Naive thymus-derived CD8-positive, alpha-beta T cell (primary cell): ENCODE measurements at places on chromosomes 3 and 15.

GRCh38 chr15:41901431-41901830 lies 7.6 kb upstream of the SPTBN5 start:
- peaks cover 7% of the 10 kb centered on the region for H3K36me3 ChIP-seq
- H3K4me1 ChIP-seq: peaks cover 8% of the 10 kb centered on the region
- H3K4me3 ChIP-seq: no peak overlapping the region
- no peaks in the 10 kb centered on the region for H3K27me3 ChIP-seq

DNA sequence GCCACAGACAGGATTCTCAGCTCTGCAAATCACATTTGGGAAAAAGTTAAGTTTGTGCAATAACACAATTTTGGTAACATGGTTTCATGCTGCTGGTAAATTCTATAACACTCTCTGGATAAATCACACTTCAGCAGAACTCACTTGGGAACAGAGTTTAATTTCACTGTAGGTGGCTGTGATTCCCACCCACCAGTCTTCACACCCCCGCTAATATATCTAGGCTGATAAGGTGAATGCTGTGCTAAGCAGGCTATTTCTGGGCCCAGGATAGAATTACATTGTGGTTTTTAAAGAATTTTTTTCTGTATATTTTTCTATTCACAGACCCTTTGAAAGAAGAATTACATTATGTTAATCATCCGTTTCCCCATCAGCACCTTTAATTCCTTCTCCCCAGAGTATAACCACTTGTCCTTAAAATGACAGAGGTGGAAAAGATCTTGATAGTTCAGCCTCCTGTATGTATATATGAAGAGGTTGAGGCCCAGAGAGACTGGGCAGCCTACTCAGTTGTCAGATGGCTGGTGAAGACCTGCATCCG lies 22.9 kb downstream of the MAP2K1 start:
- DNase-seq: no peak
- H3K4me1 ChIP-seq: peaks cover 83% of the 10 kb centered on the region
- H3K27me3 ChIP-seq: no peaks in the 10 kb centered on the region
- H3K36me3 ChIP-seq: peaks cover 5% of the 10 kb centered on the region

- H3K4me3 ChIP-seq: no peak overlapping the region
- H3K27me3 ChIP-seq: peaks cover 19% of the 10 kb centered on the region
- DNase-seq: no peak
- no peaks in the 10 kb centered on the region for H3K4me1 ChIP-seq
Measured at GRCh38 chr15:79035814-79036213, 54.8 kb downstream of the RASGRF1 start.

- no peak for DNase-seq
- no peaks in the 10 kb centered on the region for H3K36me3 ChIP-seq
- H3K27me3 ChIP-seq: no peaks in the 10 kb centered on the region
Measured at GRCh38 chr15:74318376-74319137, 48.9 kb downstream of the CYP11A1 start.

DNA sequence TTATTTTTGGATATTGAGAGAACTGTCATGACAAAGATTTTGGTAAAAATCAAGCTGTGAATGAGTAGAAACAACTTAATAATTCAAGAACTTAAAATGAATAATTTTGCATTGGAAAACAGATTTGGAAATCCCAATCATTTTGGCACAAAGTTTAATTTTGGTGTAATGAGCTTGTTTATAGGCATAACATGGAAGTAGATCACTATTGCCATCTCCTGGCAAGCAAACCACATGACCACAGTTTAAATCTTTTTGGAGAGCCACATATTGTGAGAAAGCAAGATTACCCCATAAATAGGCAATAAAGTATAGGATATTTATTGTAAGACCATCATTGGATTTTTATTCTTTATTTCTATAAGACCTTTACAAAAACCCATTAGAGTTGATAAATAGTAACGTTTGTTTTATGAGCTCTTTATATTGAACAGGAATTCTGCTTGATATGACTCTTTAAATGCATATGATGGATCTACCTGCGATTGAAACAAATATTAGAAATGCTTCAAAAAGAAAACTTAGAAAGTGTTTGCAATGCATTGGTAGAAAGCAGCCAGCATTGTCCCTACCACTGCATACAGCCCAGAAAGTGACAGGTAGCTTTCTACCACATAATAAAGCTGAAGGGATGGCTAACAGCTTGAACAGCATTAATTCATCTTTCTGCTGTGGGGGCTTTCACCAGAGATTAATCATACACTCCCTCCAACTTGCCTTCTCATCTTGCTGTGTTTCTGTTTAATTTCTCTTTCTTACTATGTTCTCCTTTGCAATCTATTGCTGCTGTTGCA lies 766.8 kb downstream of the TBL1XR1 start:
- no peaks in the 10 kb centered on the region for H3K36me3 ChIP-seq
- no peak for DNase-seq
- no peak overlapping the region for H3K27ac ChIP-seq
- H3K4me1 ChIP-seq: no peaks in the 10 kb centered on the region
- no peak overlapping the region for H3K4me3 ChIP-seq

- peaks cover 83% of the 10 kb centered on the region for H3K36me3 ChIP-seq
- no peak for DNase-seq
- H3K4me3 ChIP-seq: no peak overlapping the region
Measured at GRCh38 chr3:136326316-136326715, 76.2 kb downstream of the PCCB start.

GRCh38 chr3:114953800-114954199 lies 193.3 kb downstream of the ZBTB20 start:
- peaks cover 54% of the 10 kb centered on the region for H3K36me3 ChIP-seq
- no peaks in the 10 kb centered on the region for H3K27me3 ChIP-seq
- no peak for DNase-seq
- H3K27ac ChIP-seq: no peak overlapping the region

- H3K4me1 ChIP-seq: no peaks in the 10 kb centered on the region
- no peaks in the 10 kb centered on the region for H3K36me3 ChIP-seq
- no peak for DNase-seq
- H3K27me3 ChIP-seq: peaks cover 3% of the 10 kb centered on the region
Measured at GRCh38 chr3:22542311-22542710, 660.8 kb upstream of the UBE2E2 start.

DNA sequence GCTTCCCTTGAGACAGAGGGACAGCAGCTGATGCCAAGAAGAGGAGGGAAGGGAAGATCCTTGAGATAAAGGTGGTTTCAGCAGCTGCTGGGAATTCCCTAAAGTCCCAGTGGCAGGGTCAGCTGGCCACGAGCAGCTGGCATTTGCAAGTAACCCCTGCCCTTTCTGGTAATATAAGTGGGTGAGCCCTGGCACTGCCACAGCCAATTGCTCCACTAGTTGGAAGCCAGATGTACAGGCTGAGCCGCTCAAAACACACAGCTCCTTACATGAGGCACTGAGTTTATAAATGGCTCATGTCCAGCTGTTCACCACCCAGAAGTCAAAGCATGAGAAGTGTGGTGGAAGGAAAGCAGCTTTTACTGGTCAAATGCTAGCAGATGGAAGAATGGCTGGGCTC lies 35.4 kb downstream of the PRR20G start:
- peaks cover 26% of the 10 kb centered on the region for H3K36me3 ChIP-seq
- no peak overlapping the region for H3K27ac ChIP-seq
- no peaks in the 10 kb centered on the region for H3K4me1 ChIP-seq
- DNase-seq: no peak

DNA sequence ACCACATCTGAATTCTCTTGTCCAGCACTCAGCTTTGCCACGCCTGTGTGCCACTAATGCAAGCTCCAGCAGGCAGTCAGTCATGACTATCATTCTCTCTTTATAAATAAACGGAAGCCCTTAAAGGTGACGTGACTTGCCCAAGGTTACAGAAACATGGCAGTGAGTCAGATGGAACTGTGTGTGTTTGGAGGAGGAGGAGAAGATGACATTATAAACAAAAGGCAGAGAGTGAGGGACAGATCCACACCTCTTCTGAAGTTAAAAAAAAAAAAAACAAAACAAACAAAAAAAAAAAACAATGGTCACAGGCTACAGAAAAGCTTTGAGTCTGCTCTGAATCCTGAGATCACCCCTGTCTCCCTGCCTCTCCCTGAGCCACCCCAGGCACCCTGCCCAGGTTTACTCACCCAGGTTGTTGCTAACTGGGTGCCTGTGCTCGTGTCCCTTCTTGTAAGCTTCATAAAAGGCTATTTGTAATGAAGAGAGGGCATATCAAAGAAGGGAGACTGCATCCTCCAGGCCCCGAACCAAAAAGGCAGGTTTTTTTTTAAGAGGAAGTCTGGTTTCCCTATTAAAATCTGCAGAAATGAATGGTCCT lies 119.7 kb upstream of the PHLDB2 start:
- no peak overlapping the region for H3K27ac ChIP-seq
- peaks cover 15% of the 10 kb centered on the region for H3K36me3 ChIP-seq
- H3K27me3 ChIP-seq: no peaks in the 10 kb centered on the region
- peaks cover 2% of the 10 kb centered on the region for H3K4me1 ChIP-seq

- H3K4me3 ChIP-seq: no peak overlapping the region
- peaks cover 5% of the 10 kb centered on the region for H3K4me1 ChIP-seq
- H3K27me3 ChIP-seq: no peaks in the 10 kb centered on the region
- DNase-seq: no peak
- H3K36me3 ChIP-seq: no peaks in the 10 kb centered on the region
Measured at GRCh38 chr3:46503200-46503874, 5.6 kb downstream of the RTP3 start.

- H3K36me3 ChIP-seq: no peaks in the 10 kb centered on the region
- no peak for DNase-seq
- no peak overlapping the region for H3K4me3 ChIP-seq
- no peaks in the 10 kb centered on the region for H3K4me1 ChIP-seq
- H3K27me3 ChIP-seq: no peaks in the 10 kb centered on the region
- no peak overlapping the region for H3K27ac ChIP-seq
Measured at GRCh38 chr3:172326993-172327392, 121.3 kb downstream of the GHSR start.

GRCh38 chr15:68347392-68347791 lies 69.8 kb downstream of the FEM1B start:
- DNase-seq: no peak
- no peaks in the 10 kb centered on the region for H3K36me3 ChIP-seq
- H3K27ac ChIP-seq: no peak overlapping the region
- H3K27me3 ChIP-seq: no peaks in the 10 kb centered on the region
- peaks cover 2% of the 10 kb centered on the region for H3K4me1 ChIP-seq

- no peak overlapping the region for H3K4me3 ChIP-seq
- H3K27me3 ChIP-seq: peaks cover 5% of the 10 kb centered on the region
- no peaks in the 10 kb centered on the region for H3K36me3 ChIP-seq
- H3K27ac ChIP-seq: no peak overlapping the region
- H3K4me1 ChIP-seq: no peaks in the 10 kb centered on the region
- DNase-seq: no peak
Measured at GRCh38 chr3:2568156-2568555, 469.5 kb downstream of the CNTN4 start.

- no peak for DNase-seq
- H3K4me3 ChIP-seq: no peak overlapping the region
- peaks cover 12% of the 10 kb centered on the region for H3K4me1 ChIP-seq
- H3K27ac ChIP-seq: no peak overlapping the region
- no peaks in the 10 kb centered on the region for H3K27me3 ChIP-seq
Measured at GRCh38 chr15:73956743-73957135, 30.5 kb downstream of the LOXL1 start.

DNA sequence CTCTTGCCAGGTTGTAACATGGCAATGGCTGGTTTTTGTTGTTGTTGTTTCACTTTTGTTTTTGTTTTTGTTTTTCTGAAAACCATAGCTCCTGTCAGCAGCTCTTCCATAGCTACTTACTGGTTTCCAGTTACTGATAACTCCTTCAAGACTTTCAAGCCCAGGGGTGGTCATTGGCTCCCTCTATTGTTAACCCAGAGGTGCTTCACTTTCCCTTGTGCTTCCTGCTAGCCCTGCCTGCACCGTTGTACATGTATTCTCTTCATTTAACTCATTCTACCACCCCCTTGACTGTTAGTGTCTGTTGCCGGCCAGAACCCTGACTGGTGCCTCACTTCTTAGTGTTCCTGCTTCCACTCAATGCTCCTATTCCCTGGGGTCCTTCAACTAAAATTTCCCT lies 4.2 kb upstream of the TRAT1 start:
- peaks cover 37% of the 10 kb centered on the region for H3K4me1 ChIP-seq
- H3K4me3 ChIP-seq: no peak overlapping the region
- no peak overlapping the region for H3K27ac ChIP-seq

DNA sequence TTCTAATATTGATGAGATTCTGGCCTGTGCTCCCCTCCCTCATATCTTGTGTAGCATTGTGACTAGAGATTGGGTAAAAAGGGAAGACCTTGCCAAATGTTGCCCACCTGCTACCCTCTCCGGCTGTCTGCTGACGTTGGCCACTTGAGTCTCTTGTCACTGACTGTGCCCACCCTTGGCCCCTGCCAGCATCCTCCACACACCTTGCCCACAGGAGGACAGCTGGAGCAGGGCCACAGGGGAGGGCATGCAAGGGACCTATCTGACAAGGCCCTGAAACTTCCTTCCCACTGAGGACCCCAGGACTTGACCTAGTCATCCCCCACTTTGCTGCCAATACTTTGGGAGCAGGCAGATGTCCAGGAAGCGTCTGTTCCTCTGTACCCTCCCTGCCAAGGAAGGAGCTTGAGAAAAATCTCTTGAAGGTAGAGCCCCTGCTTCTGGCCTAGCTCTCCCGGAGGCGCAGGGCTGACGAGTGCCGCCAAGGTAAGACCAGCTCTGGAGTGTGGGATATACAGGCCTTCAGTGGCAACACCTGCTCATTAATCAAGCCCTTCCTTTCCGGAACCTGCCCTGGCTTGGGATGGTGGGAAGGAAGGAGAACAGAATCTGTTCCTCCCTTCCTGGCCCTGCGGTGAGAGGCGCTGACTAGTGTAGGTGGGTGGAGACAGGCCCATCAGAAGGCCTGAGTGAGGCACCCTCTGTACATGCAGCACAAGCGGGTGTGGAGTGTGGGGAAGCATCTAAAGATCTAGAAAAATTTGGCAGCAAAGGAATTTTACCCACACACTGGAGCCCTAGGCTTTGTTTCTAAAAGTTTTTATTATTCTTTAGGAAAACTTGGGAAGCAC lies 4.9 kb upstream of the PAK6 start:
- peaks cover 8% of the 10 kb centered on the region for H3K27me3 ChIP-seq
- no peak for DNase-seq
- no peak overlapping the region for H3K27ac ChIP-seq
- no peak overlapping the region for H3K4me3 ChIP-seq
- H3K36me3 ChIP-seq: no peaks in the 10 kb centered on the region
- peaks cover 8% of the 10 kb centered on the region for H3K4me1 ChIP-seq

- H3K4me3 ChIP-seq: no peak overlapping the region
- H3K27ac ChIP-seq: no peak overlapping the region
- no peak for DNase-seq
- no peaks in the 10 kb centered on the region for H3K4me1 ChIP-seq
Measured at GRCh38 chr15:88275804-88276203, 19.3 kb upstream of the NTRK3 start.

DNA sequence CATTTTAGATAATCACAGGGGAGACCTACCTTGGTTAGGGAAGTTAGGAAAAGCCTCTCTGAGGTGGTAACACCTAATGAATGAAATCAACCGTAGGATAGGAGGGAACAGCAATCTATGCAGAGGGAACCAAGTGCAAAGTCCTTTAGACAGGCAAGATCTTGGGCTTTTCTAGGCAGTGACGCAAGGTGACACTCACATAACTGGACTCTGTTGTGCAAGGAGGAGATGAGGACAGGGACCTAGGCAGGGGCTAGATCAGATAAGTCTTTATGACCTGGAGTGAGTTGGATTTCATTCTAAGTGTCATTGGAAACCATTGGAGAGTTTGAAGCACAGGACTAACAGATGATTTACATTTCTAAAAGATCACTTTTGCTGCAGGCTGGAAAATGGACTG lies 4.6 kb upstream of the LMOD3 start:
- H3K27me3 ChIP-seq: no peaks in the 10 kb centered on the region
- DNase-seq: no peak
- H3K36me3 ChIP-seq: no peaks in the 10 kb centered on the region
- H3K4me1 ChIP-seq: no peaks in the 10 kb centered on the region
